ENCODE measurements at places on chromosomes 3 and 15.
A peak's percentile ranks its signal among the peaks of the same experiment; 100 is the strongest.

DNA sequence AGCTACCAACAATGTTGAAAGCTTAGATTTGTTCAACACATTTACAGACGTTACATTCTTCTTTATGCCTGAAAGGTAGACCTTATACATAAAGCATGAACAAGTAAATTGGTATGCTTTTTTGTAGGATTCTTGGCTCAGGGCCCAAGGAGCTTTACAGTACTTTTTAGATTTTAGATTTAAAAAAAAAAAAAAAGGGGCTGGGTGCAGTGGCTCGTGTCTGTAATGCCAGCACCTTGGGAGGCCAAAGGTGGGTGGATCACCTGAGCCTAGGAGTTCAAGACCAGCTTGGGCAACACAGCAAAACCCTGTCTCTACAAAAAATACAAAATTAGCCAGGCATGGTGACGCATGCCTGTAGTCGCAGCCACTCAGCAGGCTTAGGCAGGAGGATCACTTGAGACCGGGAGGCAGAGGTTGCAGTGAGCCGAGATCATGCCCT lies 39.7 kb downstream of the MEF2A start:
- peak; percentile 40 for DNase-seq

- DNase-seq = peak; percentile 65
Observed at GRCh38 chr3:86954747-86955146, 36.2 kb downstream of the VGLL3 start.

GRCh38 chr3:65398953-65399352 lies 639.8 kb downstream of the MAGI1 start:
- no peak for DNase-seq

DNA sequence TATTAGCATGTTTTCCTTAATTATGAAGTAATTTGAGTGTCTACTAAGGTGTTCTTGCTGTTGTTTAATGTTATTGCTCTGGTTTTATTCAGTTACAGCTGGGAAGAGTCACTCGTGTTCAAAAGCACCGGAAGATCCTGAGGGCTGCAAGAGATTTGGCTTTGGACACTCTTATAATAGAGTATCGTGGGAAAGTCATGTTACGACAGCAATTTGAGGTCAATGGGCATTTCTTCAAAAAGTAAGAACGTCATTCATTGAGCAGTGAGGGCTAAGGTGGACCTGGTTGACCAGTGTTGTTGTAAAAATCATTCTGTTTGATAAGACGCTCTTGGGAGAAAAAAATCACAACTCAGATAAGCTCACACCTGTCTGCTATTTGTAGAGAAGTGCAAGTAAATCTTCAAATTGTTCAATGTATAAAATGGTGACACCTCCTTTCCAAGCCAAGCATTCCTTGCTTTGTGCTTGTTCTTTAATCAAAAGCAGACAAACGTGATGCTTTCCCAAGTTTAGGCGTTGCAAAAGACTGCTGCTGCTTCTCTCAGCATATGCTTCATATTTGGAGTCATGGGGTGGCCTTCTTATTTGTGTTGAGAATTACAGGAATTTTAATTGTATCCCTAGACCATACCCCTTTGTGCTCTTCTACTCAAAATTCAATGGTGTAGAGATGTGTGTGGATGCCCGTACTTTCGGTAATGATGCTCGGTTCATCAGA lies 44.2 kb downstream of the SETD5 start:
- no peak for DNase-seq

DNA sequence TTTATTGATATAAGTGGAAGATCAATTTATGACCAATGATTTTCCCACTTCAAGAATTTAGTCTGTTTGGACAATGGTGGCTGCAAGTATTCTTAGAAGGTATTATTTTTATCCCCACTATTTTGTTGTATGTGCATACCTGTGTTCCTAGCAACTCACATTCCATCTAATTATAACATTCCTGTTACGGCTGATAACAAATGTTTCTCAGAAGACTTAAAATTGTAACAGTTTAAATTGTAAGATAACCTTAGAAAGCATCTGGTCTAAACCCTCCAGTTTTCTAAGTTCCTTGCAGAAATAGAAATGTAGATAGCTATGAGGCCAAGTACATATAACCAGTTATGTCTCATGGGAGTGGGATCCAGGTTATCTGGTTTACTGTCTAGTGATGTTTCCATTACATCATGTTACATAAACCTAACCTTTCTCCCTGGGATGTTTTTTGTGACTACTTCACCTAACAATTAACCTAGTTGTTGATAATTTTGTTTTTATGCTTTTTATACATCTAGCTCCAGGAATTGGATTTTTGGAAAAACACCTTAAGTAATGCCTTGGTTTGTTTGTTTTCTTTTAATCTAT lies 11.1 kb upstream of the MFN1 start:
- DNase-seq = peak; percentile 53

- DNase-seq = peak; percentile 88
Observed at GRCh38 chr15:48250640-48251076, 44.6 kb downstream of the SLC12A1 start.

DNA sequence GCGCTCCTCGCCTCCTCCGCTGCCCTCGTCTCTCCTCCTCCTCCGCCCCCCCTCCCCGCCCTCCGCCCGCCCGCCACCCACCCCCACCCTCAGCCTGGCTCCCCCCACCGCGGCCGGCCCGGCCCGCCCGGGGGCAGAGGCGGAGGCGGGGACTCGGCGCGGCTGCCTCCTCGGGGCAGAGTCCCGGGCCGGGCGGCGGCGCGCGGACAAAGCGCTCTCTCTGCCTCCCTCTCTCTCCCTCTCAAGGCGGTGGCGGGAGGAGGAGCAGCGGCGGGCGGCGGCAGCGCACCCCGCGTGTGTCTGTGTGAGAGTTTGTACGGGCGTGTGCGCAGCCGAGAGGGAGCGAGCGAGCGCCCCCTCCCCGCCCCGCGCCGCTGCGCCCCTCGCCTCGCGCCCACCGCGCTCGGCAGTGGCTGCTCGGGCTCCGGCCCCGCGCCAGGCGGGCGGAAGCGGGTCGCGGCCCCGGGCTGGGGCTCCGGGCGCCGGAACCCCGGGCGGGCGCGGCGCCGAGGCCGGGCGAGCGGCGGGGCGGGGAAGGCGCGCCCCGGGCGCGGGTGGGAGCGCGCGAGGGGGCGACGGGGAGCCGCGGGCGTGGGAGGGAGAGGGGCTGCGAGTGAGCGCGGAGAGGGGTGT lies at the start of gene IGF2BP2:
IGF2BP2 (minus strand) TSS at position 37 of the 633 bp plus-strand sequence. CDS start 82 bp downstream, outside the sequence.
- peak; percentile 84 for DNase-seq

DNA sequence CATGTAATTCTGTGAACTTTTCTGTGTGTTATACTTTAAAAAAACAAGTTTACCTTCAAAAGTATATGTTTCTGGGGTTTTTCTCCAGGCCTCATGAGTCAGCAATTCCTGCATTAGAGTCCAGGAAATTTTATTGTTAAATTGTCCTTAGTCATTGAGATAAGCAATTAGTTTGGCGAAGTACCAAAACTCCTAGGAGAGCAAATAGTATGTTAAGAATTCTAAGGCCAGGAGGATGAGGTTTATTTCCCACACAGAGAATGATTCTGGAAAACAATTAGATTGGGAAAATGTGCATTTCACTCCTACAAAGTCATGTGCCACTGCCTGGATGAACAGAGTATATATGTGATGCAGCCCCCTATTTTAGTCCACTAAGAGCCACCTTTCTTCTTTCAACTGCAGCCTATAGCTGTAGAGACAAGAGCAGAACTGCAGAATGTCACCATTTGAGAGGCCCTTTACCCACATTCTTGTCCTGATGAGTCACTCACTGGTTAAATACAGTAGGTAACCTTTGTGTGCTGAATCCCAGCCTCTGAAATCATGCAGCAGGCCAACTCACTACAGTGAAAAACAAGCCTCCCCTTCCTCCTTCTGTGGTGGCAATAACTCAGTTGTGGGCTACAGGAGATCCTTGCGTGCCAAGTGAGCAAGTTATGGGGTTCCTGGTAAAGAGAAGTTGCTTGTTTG lies 452.8 kb upstream of the THBS1 start:
- peak; percentile 91 for DNase-seq

DNA sequence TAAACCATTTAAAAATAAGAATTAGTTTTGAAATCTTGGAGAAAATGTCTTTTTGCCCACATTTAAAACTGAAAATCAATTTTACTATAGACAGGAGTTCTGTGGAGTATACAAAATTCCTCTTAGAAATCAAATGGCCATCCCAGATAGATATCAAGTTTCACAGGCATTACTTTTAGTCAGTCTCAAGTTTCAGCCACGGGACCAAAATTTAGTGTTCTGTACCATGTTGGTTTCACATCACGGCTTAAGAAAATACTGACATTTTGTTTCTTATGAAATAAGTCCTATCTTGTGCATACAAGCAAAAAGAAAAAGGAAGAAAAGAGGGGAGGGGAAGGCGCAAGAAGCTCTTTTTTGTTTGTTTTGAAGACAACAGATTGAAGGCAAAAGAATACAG lies 45.7 kb downstream of the EIF2AK4 start:
- DNase-seq = peak; percentile 54

DNA sequence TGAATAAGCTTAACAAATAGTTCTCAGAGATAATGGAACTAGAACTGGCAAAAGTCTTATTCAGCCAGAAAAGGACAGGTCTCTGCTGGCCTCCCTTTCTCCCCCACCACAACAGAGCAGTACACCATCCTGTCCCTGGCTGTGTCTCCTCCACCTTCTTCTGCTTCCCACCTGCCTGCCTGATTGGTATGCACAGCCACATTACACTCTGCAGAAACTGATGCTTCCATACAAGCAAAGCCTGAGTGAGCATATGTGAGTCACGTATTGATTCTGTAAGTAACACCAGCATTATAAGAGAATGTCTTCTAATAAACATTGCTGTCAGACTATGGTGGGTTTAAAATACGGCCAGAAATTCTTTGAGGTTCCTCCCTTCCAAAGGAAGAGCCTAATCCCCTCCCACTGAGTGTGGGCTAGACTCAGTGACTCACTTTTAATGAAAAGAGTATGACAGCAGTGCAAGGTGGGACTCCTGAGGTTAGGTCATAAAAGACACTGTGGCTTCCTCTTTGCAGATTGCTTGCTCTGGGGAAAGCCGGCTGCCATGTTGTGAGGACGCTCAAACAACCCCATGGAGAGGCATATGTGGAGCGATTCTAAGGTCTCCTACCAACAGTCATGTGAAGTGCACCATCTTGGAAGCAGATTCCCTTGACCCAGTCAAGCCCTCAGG lies 44.4 kb downstream of the ANXA2 start:
- DNase-seq = peak; percentile 74

DNA sequence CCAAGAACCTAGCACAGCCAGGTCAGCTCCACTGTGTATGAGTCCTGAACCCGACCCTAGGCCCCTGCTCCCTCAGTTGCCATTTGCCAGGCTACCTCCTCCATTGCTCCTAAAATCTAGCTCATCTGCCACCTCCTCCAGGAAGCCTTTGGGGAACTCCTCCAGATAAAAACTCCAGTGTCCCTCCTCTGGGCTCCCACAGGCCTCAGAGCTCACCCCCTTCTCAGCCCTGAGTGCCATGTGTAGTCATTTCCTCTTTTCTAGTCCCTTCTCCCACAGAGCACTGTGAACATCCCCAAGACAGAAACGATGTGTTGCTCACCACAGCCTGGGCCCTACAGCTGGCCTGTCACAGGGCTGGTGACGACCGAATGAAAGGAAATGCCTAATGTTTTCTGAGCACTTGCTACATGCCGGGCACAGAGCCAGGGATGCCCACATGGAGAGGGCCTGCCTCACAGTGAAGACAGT lies 61.0 kb downstream of the IQSEC1 start:
- peak; percentile 24 for DNase-seq

- DNase-seq = peak; percentile 2
Observed at GRCh38 chr3:50418850-50419249, 59.5 kb upstream of the TMEM115 start.

DNA sequence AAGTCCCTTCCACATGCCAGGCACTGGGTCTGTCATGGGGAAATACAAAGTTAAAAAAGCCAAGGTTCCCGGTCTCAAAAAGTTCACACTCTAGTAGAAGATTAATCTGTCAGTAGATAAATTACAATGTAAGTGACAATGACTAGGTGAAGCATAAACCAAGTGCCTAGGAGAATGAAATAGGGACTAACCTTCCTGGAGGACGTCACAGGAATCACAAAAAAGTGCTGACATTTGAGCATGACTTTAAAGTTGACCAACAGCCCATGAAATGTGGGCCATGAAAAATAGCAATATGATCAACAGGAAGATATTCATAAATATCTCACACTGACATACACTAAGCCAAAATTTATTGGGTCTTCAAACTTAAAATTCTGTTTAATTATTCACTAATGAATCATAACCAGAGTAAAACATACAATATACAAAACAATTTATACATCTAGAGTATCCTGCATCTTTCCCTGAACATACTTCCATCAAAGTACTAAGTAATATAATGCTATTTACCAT lies 20.0 kb downstream of the COPS2 start:
- DNase-seq = no peak

GRCh38 chr3:155972885-155973584 lies 102.6 kb downstream of the GMPS start:
- DNase-seq = no peak

DNA sequence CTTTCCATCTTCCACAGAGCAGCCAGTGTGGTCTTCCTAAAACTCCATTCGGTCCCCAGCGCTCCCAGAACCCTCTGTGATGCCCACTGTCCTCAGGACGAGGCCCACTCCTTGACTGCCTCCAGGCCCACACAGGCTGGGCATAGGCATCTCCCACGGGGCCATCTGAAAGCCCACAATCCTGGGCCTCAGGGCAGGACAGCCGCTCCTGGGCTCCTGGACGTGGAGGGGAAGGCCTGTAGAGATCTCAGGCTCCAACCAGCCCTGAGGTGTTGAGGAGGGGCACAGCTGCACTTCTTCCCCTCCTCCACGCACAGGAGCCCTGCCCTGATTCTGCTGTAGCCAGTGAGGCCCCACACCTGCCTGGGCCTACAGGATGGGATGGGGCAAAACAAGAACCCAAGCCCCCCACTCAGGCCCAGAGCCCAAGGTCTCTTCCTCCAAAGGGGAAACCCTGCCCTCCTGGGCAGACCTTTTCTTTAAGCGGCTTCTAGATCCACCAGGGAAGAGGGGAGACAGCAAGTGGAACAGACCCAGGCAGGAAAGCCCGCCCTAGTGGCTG lies 25.9 kb downstream of the SHISA5 start:
- no peak for DNase-seq

- peak; percentile 37 for DNase-seq
Observed at GRCh38 chr3:101903451-101903871, 54.1 kb downstream of the NFKBIZ start.

DNA sequence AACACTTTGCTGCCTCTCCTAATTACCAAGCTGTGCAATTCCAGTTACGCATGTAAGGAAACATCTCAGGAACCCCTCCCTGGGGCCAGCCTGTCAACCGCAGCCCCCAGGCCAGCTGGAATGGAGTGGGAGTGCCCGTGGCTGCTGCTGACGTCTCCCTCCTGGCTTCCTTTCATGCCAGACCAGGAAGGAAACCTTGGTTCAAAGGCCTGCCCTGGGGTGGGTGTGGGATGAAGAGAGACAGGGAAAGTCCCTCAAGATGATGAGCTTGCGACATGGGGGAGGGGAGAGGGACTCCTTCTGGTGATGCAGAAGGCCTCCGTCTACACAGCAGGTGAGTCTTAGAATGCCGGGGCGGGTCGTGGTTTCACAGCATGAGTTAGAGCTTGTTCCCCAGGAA lies 11.4 kb upstream of the CYP11A1 start:
- peak; percentile 87 for DNase-seq

All from fibroblast of lung (primary cell).